ENCODE measurements at places on chromosomes 12 and 14. TPM values are rescaled to one million over a fixed set of nuclear protein-coding genes. Genes with fewer than 3 reads are reported as not detected.

The GYS2 gene
- not detected for total RNA-seq

- no peak overlapping the region for H3K27ac ChIP-seq
- no peak for DNase-seq
- peaks cover 40% of the 10 kb centered on the region for H3K36me3 ChIP-seq
- no peaks in the 10 kb centered on the region for H3K4me1 ChIP-seq
- no peaks in the 10 kb centered on the region for H3K27me3 ChIP-seq
- no peak overlapping the region for H3K4me3 ChIP-seq
These were observed 120.7 kb downstream of the HECTD4 start for GRCh38 chr12:112261559-112261958.

The RNASE2 gene
- total RNA-seq: 0.36 TPM

The SMCO2 gene
- not detected for total RNA-seq

DNA sequence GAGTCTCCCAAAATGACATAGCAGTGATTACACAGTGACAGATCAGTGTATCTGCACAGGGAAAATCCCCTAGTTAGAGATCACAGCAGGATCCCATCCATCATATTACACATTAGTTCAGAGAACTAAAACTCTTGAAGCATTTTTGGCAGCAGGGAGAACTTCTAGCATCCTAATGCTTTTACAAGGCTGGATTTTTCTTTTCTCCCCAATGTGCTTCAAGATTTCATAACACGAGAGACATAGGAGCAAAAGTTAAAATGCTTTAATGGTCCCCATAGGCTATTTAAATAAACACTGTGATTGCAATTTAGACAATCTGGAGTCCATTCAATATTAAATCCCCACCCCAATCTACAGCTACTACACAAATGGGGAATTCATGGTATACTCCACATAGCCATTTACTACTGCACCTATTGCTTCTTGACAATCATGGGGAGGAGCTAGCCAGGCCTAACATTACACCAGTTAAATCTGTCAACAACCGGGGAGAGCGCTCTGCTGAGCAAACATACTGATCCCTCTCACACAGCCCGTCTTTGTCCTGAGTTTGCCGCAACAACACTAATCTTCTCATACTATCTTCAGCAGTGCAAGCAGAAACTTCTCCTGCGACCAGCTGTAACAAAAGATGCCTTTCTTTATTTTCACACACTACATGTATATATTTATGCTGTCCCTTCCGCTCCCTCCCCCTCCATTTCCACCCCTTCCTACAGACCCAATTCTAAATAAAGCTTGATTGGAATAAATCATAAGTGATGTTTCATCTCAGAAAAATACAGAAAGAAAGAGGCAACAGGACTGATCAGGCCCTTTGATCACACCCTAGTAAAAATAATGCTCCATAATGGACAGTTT is 120.3 kb upstream of the SOX5 start:
- no peak overlapping the region for H3K4me3 ChIP-seq
- H3K27ac ChIP-seq: no peak overlapping the region
- no peaks in the 10 kb centered on the region for H3K36me3 ChIP-seq
- no peaks in the 10 kb centered on the region for H3K27me3 ChIP-seq
- no peaks in the 10 kb centered on the region for H3K4me1 ChIP-seq
- no peak for DNase-seq

DNA sequence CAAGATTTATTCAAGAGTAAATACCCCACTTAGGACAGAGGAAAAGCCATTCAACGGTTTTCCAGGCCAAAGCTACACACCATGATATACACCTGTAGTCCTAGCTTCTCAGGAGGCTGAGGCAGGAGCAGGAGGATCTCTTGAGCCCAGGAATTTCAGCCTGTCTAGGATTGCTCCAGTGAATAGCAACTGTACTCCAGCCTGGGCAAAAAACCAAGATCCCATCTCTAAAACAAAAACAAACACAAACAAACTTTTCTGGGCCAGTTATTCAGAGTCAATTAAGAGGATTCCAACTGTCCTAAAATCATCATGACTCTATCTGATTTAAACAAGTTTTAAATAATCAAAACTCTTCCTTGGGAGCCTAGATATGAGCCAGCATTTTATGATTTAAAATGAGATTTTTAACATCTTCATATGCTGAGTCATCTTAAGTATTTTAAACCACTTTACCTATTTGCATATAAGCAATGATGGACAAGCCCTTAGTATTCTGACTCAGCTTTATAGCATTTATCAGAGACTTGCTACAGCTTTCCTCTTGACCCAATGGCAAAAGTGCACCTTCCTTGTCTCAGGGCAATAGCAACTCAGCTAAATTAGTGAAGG is 77.1 kb downstream of the KCNMB4 start:
- H3K4me1 ChIP-seq: no peaks in the 10 kb centered on the region
- no peak overlapping the region for H3K4me3 ChIP-seq
- no peaks in the 10 kb centered on the region for H3K27me3 ChIP-seq
- no peak overlapping the region for H3K27ac ChIP-seq
- no peak for DNase-seq

DNA sequence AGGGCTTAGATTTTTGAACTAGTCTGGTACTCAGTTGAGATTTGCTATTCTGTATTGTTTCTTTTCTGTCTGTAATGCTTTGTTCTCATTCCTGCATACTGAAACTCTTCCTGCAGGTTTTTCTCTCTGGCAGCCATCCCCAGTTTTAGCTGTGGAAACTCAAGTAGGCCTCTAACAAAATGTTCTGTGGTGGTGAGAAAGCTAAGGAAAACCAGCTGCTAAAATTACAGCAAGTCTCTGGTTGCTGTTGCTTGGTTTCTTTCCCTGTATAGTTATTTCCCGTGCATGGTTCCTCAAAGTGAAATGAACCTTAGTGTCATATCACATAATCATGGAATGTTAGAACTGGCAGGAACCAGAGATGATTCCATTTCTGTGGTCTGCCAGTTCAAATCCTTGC is 442.5 kb downstream of the NRXN3 start:
- no peaks in the 10 kb centered on the region for H3K4me1 ChIP-seq
- H3K4me3 ChIP-seq: no peak overlapping the region
- H3K27ac ChIP-seq: no peak overlapping the region
- H3K27me3 ChIP-seq: no peaks in the 10 kb centered on the region

DNA sequence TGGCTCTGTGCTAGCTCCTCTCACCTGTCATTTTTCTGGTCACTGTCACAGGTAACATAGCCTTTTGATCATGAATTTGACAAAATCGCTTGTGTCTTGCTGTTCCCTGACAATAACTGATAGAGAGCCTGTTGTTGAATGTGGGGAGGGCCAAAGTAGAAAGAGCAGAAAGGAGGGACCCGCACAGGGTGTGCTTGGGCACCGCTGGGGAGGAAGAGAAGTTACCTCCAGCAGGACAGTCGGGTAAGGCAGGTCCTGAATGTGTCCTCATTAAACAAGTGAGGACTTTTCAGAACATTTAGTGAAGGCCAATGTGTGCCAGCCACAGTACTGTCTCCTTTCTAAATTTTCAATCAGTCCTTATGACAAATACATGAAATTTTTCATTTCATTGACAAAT is at the start of gene RNASE12:
TSS of gene RNASE12 (minus strand) at position 142 of the 400 bp plus-strand sequence. CDS start 653 bp downstream, outside the sequence.
- DNase-seq: no peak
- H3K4me1 ChIP-seq: no peaks in the 10 kb centered on the region
- no peaks in the 10 kb centered on the region for H3K27me3 ChIP-seq
- H3K27ac ChIP-seq: no peak within 1 kb of the TSS
- H3K4me3 ChIP-seq: no peak within 1 kb of the TSS
- H3K36me3 ChIP-seq: no peaks in the 10 kb centered on the region

The PRORP gene
- total RNA-seq: 32.0 TPM

DNA sequence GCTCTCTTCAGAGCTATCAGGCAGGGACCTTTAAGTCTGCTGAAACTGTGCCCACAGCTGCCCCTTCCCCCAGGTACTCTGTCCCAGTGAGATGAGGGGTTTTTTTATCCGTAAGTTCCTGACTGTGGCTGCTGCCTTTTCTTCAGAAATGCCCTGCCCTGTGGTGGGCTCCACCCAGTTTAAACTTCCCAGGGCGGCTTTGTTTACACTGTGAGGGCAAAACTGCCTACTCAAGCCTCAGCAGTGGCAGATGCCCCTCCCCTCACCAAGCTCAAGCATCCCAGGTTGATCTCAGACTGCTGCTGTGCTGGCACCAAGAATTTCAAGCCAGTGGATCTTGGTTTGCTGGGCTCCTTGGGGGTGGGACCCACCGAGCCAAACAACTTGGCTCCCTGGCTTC is 46.9 kb upstream of the SLC16A7 start:
- no peak overlapping the region for H3K4me3 ChIP-seq
- no peak overlapping the region for H3K27ac ChIP-seq
- DNase-seq: no peak
- no peaks in the 10 kb centered on the region for H3K27me3 ChIP-seq
- no peaks in the 10 kb centered on the region for H3K36me3 ChIP-seq
- H3K4me1 ChIP-seq: peaks cover 13% of the 10 kb centered on the region

DNA sequence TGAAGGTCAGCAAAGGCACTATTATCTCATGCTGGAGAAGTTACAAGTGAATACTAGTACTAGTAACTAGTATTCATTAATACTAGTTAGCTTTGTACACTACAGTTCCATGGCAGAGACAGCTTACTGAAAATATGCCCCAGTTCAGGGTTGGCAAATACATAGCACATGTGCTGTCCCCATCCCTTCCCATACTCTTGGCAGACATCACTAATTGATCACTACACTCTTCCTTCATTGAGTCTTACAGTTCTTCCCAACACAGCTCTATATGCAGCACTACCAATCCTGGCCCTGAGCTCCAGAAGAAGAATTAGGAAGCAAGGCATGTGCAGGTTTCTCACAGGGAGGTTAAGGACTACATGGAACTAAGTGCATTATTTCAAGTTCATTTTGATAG is 168.3 kb upstream of the EEA1 start:
- H3K27ac ChIP-seq: no peak overlapping the region
- DNase-seq: no peak
- H3K27me3 ChIP-seq: no peaks in the 10 kb centered on the region
- no peaks in the 10 kb centered on the region for H3K36me3 ChIP-seq
- H3K4me1 ChIP-seq: peaks cover 3% of the 10 kb centered on the region

GRCh38 chr12:58959639-58960300 is 39.5 kb upstream of the LRIG3 start:
- H3K4me3 ChIP-seq: no peak overlapping the region
- no peaks in the 10 kb centered on the region for H3K4me1 ChIP-seq
- no peaks in the 10 kb centered on the region for H3K27me3 ChIP-seq
- H3K36me3 ChIP-seq: no peaks in the 10 kb centered on the region
